NCI-H187 treated with DMSO at 0.1 percent for 48 hours (cell line): ENCODE measurements at places on chromosomes 7 and 10.

GRCh38 chr10:69817078-69817581 lies 15.4 kb downstream of the COL13A1 start:
- no peak for DNase-seq

DNA sequence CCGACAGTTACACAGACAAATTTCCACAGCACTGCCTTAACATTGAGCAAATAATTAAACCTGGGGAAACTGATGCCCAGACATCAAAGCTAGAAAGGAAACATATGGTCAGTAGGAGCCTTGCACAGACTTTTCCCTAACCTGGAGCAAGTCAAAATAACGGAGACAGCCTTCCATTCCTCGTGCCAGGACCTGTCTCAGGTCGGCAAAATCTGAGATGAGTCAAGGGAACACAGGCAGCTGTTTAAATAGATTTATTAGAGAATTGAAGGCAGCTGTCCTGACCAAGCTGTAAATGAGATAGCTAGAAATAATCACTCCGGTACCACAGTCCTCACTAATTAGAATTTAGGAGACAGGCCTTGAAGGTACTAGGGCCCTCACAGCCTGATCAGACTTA lies 81.2 kb downstream of the RAMP3 start:
- no peak for DNase-seq

- no peak for DNase-seq
Observed at GRCh38 chr7:979886-980571, 3.0 kb upstream of the CYP2W1 start.

GRCh38 chr7:137934941-137935883 lies 66.7 kb downstream of the CREB3L2 start:
- DNase-seq = no peak

- no peak for DNase-seq
Observed at GRCh38 chr7:151743481-151743983, 133.4 kb downstream of the PRKAG2 start.

- DNase-seq = no peak
Observed at GRCh38 chr7:16913643-16914042, 31.9 kb upstream of the AGR3 start.

DNA sequence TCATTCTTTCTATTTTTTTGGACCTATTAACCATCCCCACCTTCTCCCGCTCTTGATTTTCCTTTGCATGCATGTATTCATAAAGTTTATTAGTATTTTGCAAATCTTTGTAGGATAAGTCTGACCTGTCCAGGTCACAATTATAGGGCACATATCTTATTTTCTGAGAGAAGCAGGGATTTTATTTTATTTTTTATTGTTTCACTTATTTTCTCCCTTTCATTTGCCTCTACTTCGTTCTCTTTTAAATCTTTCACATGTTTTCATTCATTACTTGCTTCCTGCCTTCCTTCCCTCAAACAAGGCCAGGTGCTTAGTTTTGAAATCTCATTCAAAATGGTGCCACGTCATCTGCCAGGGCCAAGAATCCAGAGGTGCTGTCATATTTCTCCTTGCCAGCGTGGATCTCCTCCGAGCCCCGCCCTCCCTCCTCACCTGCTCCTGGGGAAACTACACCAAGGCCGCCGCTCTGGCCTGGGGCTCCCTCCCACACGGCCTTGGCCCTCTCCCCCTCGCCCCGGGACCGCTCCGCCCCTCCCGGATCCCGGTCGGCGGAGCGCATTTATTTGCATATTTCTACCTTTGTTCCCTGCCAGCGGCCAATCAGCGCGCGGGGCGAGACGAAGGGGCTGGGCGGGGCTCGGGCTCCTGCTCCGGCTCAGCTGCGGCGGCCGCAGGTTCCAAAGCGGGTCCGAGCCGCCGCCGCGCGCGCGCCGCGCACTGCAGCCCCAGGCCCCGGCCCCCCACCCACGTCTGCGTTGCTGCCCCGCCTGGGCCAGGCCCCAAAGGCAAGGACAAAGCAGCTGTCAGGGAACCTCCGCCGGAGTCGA lies at the start of gene TSPAN13:
Gene TSPAN13 (plus strand): TSS at position 654 of the 830 bp plus-strand sequence. CDS start 213 bp downstream, outside the sequence.
- peak; percentile 69 for DNase-seq

DNA sequence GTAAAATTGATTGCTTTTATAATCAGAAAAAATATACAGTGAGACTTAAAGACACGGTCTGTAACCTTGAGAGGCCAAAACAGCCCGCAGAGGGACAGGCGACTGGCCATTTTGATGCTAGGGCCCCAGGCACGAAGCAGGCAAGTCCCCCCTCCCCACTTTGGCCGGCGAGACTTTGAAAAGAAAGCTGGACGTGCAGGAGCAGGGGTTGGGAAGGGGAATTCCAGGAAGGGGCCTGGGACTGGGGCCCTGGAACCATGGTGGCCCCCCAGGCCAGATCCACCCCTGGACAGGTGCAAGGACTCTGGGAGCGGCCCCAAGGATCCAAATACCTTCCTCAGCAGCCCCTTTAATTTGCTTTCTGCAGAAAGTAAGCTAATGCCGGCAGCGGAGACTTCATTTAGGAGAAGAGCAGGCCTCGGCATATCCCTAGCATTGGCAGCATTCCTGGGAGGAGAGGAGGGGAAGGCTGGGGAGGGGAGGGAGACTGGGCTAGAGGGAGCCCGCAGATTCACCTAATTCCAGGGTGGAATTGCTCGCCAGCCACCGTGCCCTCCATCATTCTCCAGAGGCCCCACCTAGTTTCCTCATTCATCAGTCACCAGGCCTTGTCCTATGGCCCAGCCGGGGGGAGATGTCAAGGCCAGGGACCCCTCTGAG lies 24.9 kb upstream of the TNRC18 start:
- DNase-seq = no peak

- no peak for DNase-seq
Observed at GRCh38 chr7:134931487-134931886, 54.8 kb upstream of the AGBL3 start.

GRCh38 chr7:17212188-17212587 lies 86.3 kb upstream of the AHR start:
- DNase-seq = no peak

GRCh38 chr10:129161150-129161549 lies 305.9 kb upstream of the MGMT start:
- DNase-seq = no peak

- DNase-seq = no peak
Observed at GRCh38 chr10:54368984-54369383, 432.0 kb downstream of the PCDH15 start.

DNA sequence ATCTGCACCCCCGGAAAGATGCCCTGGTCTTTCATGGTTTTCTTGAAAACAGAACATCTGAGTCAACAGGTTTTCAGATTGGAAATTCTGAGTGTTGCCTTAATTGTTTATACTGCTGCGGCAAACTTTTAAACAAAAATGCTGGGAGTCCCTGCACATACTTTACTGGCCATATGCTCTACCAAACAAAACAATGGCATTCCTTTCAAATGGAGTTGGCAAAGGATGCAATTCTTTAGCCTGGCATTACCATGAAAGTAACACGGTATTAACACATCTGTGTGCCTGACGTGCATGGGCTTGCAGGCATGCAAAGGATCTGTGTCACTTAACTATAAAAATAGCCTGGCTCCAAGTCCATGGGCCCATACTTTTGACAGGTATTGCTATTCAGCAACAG lies 4.2 kb downstream of the INHBA start:
- no peak for DNase-seq

DNA sequence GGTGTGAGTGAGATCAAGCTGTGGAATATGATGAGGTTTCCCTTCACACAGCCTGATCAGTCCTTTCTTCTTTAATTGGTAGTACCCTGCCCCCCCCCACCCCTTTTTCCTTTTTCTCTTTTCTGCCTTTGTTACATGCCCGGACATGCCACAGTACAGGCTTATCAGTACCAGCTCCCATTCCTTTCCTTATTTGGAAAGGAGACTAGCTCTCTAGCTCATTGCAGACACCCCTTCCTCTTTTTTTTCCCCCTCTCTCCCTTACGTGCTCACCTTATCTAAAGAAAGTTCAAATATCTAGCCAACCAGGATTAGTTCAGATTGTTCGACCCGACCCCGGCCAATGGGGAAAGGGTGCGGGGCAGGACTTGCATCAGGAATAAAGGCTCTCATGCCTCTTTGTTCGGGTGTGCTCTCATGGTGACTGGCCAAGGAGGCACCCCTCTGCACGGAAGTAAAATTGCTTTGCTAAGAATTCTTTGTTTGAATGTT lies 230.4 kb downstream of the ACTR3B start:
- DNase-seq = no peak
